ENCODE measurements at places on chromosomes 2 and 18.

GRCh38 chr18:79947881-79948610 lies 3.4 kb downstream of the SLC66A2 start:
- no peak for ATAC-seq

DNA sequence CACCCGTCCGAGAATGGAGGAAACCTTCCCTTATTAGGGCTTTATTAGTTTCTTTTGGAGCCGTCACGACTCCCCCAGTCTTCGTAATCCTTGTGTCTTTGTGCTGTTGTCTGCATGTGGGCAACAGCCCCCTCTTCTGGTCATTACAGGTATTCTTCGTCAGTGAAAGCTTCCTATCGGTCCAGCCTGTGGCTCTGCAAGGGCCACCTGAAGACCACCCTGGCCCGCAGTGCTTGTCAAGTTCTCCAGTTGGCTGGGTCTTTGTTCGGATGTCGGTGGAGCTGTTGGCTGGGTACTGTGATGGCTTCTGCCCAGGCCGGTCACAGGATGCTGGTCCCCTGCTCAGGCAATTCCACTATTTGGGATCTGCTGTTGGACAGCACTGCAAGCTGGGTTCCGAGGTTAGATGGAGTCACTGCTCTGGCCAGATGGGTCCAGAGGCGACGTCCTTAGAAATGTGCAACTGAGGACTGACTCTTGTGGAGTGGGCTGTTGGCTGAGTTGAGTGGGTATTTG lies 19.2 kb downstream of the E2F6 start:
- ATAC-seq = peak; percentile 88

DNA sequence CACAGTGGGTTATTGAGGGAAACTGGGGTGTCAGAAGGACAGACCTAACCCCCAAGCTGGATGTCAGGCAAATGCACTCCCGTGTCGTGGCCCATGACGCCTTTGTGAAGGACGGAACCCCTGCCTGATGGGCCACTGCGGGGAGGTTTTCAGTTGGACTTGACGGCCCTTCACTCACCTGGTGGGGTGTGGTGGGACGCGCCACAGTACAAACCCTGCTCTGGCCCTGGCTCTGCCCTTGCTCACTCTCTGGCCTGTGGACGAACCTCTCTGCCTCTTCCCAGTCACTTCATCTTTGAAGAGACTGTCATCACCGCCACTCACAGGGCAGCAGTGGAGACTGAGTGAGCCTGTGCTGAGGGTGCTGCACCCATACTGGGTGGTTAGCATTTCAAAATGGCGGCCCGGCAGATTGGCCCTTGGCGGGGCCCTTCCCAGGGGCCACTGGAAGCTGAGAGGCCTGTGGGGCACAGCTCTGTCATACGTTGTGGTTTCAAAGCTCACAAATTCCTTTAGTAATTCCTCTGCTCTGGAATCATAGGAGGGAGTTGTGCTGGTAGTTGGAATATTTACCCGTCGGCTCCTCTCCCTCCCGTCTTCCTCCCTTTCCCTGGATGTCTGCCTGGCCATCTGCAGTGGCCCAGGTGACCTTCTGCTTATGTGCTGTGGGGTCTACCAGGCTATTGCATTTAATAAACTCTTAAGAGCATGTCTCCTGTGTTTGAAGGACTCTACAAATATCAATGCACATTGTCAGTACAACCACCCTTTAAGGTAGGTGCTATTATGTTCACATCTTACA lies 200.6 kb downstream of the CTIF start:
- no peak for ATAC-seq

DNA sequence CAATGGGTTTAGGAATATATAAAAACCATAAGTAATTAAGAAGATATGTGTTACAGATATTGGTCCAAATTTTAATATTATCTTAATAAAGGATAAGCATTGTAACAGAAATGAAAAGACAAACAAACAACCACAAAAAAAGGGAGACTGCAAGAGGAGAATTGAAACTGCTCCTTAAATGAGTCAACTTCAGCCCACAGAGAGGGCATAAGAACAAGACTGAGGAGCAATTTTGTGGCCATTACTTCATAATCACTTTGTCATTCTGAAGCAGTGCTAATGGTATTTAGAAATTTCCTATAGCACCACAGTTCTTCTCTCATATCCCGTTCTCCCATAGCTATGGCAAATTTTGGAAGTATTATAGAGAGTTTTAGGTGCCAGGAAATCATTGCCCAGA lies 193.2 kb upstream of the HNMT start:
- no peak for ATAC-seq

DNA sequence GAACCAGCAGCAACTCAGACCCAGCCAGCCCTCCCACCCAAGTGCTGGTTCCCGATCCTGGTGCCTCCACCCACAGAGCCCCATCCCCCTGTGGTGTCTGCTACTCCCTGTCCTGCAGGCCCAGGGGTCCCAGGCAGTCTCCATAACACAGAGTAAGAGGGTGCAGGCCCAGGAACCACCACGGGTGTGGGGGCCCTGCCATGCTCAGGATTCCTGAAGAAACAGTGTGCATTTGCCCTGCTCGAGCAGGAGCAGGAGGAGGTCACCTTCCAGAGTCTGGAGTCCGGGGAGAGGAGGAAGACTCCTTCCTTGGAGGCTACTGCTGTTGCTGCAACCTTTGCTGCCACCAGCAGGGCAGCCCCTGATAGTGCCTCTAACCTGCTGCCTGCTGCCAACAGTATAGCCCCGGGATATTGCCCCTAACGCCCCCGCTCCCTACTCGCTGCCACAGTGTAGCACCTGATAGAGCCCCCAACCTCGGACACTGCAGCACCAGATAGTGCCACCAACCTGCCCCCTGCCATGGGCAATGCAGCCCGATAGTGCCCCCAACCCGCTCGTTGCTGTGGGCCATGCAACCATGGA lies 46.8 kb upstream of the ANKRD62 start:
- no peak for ATAC-seq

DNA sequence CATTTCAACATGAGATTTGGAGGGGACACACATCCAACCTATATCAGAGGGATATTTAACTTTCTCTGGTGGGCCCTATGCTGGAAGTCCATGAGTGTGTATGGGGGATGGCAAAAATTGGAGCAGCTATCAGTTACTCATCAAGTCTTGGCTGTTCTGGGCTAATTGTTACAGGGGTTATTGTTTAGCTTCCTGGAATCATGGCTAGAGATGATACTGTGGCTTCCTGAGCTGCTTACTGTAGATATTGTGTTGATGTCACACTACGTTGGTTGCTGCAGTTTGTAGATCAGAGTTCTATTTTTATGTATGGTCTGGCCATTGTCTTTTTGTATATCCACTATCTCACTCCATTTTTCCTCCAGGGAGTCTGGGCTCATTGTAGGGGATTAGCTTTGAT lies 20.9 kb upstream of the IL1R2 start:
- ATAC-seq = no peak
